Fibroblast of skin of right biceps (primary cell): ENCODE measurements at places on chromosomes 2 and 18.

GRCh38 chr18:49934457-49934856, 121.1 kb upstream of the ACAA2 start:
- DNase-seq: no peak

- no peak for DNase-seq
Measured at GRCh38 chr18:74500372-74500771, 4.2 kb downstream of the CNDP2 start.

GRCh38 chr18:59219672-59220163, at the start of gene GRP:
GRP (plus strand) TSS chr18:59220158; CDS start chr18:59220266, 108 bp downstream.
- no peak for DNase-seq

- DNase-seq: peak; percentile 1
Measured at GRCh38 chr2:185628985-185629384, 109.6 kb upstream of the FSIP2 start.

DNA sequence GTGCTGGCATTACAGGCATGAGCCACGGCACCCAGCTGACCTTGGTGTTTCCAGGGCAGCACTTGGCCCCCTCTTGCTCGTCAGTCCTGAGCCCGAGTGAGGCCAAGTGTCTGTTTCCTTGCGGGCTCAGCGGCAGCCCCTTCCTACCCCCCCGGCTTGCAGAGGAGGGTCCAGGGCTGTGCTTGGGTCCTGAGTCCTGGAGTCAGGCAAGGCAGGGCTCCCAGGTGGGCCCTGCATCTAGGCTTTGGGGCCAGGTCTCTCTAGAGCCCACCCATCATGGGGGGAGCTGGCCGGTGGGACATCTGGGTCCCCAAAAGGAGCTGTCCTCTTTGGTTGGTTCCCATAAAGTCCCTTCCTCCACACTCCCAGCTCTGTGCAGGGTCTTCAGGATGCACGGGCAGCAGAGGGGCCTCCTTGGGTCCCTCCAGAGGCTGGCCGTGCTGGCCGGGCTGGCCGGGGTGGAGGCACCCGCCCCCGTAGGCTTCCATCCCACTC, 63.7 kb upstream of the HPCAL1 start:
- no peak for DNase-seq

GRCh38 chr2:19026261-19026660, 332.2 kb downstream of the OSR1 start:
- no peak for DNase-seq

DNA sequence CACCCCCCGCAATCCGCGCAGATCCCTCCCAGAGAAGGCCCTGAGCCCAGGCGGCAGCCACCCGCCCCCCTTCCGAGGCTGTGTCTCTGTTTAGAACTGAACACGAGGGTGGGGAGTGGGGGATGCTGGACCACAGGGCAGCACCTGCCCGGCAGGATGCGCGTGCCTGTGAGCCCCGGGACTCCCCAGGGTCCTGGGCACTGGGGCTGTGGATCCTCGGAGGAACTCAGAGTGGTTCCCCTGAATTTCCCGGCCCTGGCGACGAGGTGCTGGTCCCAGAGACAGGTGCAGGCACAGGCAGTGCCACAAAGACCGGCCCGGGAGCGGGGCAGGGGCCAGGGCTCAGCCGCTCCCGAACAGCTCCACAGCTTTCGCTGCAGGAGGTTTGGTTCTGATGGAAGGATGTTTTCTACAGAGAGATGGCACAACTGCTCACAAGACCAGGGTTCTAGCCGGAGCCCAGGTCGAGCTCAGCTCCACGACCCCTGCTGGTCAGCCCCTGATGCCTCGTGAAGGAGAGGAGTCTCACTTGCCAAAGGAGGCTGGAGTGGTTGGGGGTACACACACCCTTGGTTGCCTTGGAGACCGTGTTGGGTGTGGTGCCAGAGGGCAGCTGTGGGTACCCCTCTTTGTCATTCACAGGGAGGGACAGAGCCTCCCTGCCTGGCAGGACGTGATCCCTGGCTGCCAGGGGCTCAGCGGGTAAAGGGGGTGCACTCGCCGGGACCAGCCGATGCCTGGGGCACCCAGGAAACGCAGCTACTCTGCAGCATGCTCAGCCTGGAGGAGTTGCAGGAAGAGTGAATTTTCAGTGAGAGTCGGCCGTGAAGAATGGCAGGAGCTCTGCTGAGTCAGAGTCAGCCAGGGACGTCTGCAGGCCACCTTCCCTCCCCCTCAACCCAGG, 4.4 kb upstream of the NEU4 start:
- DNase-seq: peak; percentile 72

DNA sequence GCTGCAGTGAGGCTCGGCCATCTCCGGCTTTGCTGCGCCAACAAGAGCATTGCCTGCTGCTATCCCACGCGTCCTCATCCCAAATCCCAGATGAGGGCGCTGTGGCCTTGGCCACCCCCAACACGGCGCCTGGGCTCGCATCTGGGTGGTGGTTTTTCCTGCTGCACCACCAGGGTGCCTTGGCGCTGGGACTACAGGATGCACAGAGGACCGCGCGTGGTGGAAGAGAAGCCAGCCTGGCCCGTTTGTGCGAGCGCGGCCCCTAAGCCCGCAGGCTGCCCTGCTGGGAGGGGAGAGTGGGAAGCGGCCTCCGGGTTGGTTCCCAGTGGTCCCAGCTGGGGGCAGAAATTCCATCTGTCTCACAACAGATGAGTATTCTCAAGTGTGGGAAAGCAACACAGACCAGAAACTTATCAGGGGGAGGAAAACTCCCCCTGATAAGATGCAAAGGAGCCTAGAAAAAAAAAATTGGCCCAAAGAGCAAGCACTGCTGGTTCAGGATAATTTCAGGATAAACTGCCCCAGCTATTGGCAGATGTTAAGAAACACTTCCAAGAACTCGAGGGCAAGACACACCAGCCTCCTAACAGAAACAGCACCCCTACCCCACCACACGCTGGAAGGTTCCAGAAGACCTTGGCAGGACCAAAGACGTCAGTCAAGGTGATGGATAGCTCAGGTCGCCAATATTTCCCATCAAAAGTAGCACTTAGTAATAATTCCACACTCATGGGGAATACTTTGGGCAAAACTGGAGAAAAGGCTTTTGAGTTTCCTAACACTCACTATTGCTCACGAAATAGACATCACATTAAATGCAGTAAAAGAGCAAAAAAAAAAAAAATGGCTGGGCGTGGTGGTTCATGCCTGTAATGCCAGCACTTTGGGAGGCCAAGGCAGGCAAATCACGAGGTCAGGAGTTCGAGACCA, 152.1 kb downstream of the PXDN start:
- DNase-seq: peak; percentile 77

GRCh38 chr2:68710336-68710735, 24.3 kb upstream of the ARHGAP25 start:
- no peak for DNase-seq

DNA sequence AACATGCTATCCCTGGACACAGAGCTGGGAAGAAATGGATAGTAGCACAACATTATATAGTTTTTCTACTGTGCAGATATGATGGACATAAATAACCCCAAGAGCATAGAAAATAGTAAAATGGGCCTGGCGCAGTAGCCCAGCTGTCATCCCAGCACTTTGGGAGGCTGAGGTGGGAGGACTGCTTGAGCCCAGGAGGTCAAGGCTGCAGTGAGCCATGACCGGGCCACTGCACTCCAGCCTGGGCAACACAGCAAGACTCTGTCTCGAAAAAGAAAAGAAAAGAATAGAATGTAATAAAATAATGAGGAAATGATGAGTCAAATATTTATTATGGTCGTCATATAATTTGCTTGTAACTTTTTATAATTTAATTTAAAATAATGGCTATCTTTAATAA, 7.5 kb upstream of the GAREM2 start:
- no peak for DNase-seq

DNA sequence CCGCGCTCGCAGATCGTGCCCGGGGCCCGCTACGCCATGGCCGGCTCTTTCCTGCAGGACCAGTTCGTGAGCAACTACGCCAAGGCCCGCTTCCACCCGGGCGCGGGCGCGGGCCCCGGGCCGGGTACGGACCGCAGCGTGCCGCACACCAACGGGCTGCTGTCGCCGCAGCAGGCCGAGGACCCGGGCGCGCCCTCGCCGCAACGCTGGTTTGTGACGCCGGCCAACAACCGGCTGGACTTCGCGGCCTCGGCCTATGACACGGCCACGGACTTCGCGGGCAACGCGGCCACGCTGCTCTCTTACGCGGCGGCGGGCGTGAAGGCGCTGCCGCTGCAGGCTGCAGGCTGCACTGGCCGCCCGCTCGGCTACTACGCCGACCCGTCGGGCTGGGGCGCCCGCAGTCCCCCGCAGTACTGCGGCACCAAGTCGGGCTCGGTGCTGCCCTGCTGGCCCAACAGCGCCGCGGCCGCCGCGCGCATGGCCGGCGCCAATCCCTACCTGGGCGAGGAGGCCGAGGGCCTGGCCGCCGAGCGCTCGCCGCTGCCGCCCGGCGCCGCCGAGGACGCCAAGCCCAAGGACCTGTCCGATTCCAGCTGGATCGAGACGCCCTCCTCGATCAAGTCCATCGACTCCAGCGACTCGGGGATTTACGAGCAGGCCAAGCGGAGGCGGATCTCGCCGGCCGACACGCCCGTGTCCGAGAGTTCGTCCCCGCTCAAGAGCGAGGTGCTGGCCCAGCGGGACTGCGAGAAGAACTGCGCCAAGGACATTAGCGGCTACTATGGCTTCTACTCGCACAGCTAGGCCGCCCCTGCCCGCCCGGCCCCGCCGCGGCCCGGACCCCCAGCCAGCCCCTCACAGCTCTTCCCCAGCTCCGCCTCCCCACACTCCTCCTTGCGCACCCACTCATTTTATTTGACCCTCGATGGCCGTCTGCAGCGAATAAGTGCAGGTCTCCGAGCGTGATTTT, 7.6 kb downstream of the TBR1 start:
- DNase-seq: no peak

DNA sequence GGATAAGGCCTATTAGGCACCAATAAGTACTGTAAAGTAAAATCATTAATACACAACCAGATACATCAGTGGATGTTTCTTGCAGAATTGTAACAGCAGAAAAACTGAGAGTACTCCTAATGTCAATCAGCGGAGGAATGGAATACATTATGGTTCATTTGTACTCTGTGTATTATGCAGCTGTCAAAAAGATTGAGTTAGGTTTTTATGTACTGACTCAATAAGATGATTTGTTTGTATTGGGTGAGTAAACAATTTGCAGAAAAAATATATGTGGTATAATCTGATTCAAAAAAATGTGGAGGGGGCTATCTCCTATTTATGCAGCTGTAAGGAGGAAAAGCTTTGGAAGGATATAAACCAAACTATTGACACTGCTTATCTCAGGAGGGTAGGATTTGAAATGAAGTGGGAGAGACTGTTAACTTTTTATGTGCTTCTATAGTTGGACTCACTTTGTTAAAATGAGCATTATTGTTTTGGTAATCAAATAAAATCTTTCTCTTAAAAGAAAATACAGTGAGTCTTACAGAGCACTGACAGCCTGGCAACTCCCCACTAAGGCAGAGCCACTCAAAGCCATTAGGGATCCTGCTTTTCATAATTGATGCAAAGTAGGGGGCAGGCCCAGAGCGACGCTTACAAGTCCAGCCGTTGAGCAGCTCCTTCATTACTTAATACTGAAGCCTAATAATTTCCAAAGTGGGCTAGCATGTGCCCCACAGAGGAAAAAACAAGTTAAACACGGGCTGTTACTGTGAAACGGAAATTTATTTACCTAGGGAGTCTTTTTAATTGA, 168.8 kb downstream of the PHLPP1 start:
- DNase-seq: no peak

DNA sequence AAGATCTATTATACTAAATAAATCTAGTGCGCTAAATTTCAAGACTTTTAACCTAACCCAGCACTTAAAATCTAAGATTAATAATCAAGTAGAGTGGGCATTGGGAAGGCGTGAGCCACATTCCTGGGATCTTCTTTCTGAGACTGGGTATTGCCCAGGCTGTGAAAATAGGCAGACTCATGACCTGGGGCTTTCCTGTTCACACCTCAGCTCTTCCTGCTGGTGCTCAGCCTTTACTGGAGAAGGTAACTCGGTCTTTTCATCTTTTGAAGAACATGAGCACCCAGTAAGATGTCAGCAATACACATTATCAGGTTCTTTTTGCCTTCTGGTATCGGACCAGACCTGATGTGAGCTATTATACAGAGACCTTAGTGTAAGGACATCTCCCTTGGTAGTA, 500.5 kb downstream of the PLCL1 start:
- DNase-seq: no peak

DNA sequence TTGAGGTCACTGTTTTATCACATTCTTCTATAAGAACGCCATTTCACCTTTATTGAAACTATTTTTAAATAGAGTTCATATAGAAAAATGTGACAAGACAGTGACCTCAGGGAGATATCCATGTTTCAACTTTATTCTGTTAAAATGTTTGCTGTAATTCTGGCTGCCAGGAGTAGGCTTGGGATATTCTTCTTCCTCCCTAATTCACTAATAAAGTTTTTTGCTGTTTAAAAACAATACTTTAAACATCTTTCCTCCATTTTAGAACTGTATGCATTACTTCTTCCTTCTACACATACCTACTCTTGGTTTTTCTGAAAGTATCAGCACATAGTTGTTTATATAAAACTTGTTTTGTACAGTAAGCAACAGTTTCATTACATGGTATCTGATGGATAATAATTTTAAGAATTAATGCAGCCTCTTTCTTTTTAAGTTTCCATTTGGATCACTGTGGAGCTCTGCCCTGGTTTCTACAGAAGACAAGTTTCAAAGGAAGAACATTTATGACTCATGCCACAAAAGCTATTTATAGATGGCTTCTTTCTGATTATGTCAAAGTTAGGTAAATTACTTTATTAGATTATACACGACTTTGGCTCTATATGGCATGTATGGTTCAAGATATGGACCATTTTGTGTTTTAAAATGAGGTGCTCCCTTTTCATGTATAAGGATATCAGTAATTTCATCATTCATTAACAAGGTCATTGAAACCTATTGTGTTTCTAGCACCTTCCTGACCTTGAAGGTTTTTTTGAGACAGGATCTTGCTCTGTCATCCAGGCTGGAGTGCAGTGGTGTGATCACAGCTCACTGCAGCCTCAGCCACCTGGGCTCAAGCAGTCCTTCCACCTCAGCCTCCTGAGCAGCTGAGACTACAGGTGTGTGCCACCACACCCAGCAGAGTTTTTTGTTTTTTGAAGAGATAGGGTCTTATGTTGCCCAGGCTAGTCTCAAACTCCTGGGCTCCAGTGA, 7.2 kb downstream of the CPSF3 start:
- DNase-seq: peak; percentile 42

GRCh38 chr2:173997269-173997668, 32.1 kb upstream of the SP3 start:
- no peak for DNase-seq

- no peak for DNase-seq
Measured at GRCh38 chr18:5122272-5122671, 74.8 kb downstream of the AKAIN1 start.

GRCh38 chr18:27138079-27138478, 47.0 kb downstream of the CHST9 start:
- DNase-seq: no peak

DNA sequence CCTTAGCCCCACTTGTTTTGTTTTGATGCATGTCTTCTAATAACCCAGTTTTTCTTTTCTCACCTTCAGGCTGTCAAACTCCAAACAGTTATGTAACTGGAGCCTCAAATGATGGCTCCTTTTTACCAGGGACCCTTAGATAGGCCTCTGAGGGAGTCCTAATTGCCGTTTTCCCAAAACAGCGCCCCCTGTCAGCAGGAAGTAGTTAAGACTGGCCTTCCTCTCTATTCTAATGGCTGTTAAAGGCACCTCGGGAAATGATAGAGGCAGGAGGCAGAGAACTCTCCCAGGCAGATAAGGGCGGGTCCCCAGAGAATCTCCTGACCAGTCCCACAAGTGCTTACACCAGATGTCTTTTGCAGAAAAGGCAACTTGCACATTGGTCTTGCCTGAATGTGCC, 123.2 kb downstream of the KCNS3 start:
- no peak for DNase-seq

GRCh38 chr2:27962006-27962405, 71.5 kb downstream of the BABAM2 start:
- peak; percentile 74 for DNase-seq
